ENCODE measurements at places on chromosomes 12 and 14.

- DNase-seq: no peak
Observed at GRCh38 chr12:5507401-5507935, 75.6 kb downstream of the NTF3 start.

- no peak for DNase-seq
Observed at GRCh38 chr12:26798640-26799039, 34.4 kb downstream of the ITPR2 start.

DNA sequence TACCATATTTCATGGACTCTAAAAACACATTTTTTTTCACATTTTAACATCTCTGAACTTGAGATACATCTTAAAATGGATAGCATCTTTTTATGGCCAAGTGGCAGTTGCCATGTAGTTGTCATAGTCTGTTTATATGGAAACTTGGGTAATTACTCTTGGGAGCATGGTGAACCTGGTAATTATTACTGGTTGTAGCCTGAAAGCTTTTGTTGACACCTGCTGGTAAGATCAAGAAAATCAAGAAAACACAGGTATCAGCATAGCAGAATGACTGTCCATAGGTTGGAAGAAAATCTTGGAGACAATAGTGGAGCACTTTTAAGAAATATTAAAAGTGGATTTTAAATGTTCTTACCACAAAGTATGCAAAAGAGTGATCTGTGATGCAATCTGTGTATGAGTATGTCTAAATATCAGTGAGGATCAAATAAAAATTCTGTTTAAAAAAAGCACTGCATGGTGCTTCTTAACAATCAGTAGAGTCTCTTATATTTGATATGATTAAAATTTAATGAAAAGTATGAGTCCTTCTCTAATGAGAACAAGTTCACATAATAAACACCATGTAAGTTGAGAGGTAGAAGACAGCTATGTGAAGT is 44.2 kb downstream of the TTC8 start:
- no peak for DNase-seq

DNA sequence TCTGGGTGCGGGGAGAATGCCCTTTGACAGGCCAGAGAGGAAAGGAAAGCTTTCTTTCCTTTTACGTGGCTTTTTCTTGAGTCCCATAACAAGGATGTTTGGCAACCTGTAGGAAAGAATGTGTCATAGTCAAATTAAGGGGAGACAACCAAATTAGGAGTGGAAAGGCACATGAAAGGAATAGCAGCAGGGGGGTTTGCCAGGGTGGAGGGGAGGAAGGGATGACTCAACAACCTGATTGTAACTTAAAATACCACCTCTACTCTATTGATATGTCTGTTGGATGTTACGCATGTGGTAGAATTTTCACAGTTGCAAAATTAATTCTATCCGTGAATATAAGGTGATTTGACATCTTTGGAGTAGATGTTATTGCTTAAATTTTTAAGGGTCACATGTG is 28.5 kb upstream of the MYBPC1 start:
- peak; percentile 27 for DNase-seq

- no peak for DNase-seq
Observed at GRCh38 chr12:25328072-25328712, 77.5 kb upstream of the KRAS start.

DNA sequence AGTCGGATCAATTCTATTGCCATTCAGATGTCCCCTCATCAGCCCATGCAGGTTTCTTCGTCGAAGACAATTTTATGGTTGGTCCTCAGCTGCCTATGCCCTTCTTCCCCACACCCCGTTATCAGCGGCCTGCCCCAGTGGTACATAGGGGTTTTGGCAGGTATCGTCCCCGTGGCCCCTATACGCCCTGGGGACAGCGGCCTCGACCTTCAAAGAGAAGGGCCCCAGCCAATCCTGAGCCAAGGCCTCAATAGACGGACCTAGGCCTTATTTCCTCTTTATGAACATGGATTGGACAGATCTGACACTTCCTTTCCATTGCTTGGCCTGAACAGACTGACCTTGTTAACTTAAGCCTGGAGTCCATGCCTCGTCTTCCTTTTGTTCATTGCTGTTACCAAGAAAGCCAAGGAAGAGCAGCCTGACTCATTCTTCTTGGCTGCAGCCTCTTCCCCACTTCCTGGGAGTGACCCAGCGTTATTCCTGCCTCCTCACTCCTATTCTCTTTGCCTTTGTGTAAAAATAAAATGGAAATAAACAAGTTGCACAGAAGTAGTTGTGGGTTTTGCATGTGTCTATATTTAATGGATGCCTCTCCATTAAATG is 156.5 kb upstream of the AMIGO2 start:
- no peak for DNase-seq

DNA sequence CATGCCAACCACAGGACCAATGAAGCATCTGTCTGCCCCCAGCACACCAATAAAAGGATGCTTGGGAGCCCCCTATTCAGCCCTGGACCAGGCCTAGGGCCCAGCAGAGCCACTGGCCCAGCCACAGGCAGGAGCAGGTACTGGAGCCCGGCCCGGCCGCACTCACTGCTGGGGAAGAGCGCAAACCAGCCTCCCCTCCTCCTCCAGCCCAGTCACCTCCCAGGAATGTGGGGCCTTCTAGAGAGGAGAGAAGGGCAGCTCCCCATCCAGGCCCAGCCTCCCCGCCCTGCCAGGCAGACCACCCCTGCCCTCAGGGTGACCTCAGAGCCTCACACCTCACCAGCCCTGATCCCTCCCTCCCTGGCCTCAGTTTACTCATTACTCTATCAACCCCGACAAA is 56.2 kb downstream of the CCNK start:
- no peak for DNase-seq

DNA sequence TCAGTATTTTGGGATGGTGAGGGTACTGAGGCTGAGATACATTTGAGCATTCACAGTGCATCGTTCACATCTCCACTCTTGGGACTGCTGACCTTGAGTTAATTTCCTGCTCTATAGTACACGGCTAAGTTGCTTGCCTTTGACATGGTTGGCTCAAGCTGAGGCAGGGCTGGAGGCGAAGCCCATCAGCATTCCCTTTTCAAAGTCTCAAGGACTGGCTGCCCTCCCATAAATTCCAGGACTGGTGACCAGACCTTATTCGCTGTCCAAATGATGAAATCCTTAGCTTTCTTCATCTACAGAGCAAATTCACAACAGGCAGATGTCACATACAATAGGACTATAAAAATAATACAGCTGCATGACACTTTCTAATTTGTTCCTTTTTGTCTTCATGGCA is 85.9 kb downstream of the SSPN start:
- no peak for DNase-seq

DNA sequence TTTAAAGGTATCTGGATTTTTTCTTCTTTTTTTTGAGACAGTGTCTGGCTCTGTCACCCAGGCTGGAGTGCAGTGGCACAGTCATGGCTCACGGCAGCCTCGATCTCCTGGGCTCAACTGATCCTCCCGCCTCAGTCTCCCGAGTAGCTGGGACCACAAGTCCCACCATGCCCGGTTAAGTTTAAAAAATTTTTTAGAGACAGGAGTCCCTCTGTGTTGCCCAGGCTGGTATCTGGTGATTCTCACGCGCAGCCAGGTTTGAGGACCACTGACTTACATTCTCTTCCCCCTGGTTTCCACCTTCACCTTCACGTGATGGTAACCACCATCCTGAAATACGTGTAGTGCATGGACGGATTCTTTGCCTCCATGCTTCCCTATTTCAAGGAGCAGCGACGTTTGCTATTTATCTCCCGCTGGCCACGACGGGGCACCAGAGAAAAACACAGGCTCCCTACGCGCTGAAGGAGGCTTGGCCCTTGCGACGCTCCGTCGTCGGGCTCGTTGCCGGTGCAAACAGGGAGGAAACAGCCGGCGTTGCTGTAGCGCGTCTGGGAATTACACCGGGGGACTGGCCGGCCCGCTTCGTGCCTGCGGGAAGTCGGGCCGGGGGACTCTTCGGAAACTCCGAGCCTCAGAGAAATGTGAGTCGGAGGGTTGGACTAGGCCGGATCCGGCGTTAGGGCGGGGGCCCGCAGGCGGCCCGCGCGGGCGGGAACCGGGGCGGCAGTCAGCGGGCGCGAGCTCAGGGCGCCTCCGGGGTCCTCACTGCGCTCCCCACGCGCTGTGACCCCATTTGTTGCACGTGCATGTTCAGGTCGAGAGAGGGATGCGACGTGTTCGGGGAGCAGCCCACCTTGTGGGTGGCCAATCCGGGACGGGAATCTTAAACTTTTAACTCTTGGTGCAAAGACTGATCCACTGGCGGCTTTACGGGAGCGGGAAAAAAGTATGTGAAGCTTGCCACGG is at the start of gene TCHP:
Gene TCHP, plus strand, starts transcription at position 492 of the 969 bp plus-strand sequence. CDS start 2,753 bp downstream, outside the sequence.
- peak; percentile 75 for DNase-seq

DNA sequence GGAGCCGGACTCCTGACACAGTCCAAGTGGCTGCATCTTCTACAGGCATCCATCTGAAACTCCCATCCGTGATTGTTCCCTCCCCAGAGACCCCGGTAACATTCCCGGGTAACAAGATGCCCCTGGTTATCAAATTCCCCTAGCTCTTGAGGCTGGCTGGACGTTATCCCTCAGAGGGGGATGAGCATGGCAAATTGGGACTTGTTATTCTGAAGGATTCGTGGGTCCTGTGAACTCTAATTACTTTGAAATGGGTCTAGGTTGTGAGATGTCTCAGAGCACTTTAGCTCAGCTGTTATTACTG is 642 bp upstream of the PAN2 start:
- no peak for DNase-seq

- DNase-seq: no peak
Observed at GRCh38 chr12:116423094-116423493, 136.1 kb upstream of the MAP1LC3B2 start.

DNA sequence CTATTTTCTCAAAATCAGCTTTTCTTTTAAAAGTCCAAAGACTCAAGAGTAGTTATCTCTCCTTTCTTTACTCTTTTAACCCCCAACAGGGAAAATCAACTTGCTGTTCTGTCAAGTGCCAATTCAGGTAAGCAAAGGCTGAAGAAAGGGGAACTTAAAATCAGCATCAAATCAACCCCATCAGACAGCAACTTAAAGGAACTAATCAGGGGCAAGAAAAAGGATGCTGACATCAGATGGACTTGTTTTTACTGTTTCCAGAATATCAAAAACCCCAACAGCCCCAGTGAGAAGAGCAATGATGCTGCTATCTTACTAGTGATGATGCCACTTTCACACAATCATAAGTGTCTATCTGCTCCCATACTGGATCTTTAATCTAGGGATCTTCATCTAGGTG is 3.4 kb downstream of the BAZ2A start:
- DNase-seq: no peak

DNA sequence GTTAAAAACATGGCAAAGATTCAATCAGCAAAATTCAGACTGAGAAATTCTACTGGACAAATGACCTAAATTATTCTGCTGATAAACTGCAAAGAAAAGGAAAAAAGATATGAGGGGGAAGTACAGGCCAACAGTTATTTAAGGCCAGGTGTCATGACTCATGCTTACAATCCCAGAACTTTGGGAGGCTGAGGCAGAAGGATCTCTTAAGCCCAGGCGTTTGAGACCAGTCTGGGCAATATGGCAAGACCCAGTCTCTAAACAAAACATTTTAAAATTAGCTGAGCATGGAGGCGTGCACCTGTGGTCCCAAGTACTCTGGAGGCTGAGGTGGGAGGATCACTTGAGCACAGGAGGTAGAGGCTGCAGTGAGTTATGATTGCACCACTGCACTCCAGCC is 91.8 kb upstream of the USP15 start:
- no peak for DNase-seq

DNA sequence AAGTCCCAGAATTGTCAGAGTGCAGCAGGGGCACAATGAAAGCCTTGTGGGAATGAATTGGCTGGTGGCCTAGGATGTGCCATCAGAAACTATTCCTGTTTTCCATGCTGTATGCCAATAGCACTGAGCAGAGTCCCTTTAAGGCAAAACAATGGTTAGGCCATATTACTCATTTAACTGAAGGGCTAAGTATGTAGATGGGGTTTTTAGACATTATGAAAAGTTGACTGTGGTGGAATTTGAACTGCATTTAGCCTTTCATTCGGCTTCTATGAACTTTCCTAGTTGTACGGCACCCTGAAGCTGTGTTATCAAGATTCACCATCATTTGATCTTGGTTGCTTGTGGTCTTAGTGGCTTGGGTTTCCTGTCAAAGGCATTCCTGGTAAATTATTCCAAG is 24.8 kb downstream of the IL26 start:
- no peak for DNase-seq

DNA sequence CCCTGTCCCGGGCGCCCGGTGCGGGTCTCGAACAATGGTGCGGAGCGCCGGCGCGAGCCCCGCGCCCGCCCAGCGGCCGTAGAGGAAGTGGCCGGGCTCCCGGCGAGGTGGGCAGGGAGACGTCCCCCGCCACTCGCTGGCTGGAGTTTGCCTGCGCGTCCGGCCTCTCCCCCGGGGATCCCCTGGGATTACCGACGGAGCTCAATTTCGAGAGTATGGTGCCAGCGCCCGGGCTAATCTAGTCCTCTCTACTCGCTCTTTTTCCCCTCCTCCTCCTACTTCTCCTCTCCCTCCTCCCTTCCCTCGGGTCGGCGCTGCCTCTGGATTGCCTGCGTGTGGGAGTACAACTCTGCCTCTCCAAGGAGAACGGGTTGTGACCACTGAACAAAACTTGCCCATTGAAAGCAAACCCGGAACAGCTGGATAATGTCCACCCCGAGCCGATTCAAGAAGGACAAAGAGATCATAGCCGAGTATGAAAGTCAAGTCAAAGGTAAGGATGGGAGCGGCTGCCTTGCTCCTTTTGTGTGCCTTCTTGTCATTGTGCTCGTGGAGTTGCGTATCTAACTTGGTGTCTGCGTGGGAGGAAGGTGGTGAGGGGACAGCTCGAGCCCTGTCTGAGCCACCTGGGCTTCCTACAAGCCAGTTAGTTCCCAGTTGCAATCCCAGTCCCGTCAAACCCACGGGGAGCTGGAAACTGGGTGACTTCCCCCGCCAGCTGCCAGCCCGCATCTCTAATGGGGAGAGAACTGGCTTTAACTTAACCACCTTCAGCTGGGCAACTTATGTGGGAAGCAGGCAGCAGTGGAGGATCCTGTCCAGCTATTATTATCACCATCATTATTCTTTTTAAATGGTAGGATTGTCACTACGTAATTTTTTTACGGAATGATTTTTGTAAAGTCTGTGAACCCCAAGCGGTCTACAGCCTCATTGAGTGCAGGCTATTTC is at the start of gene SRGAP1:
Gene SRGAP1, plus strand, starts transcription at position 310 of the 951 bp plus-strand sequence. Its CDS starts 117 bp downstream, at position 427.
- peak; percentile 19 for DNase-seq

DNA sequence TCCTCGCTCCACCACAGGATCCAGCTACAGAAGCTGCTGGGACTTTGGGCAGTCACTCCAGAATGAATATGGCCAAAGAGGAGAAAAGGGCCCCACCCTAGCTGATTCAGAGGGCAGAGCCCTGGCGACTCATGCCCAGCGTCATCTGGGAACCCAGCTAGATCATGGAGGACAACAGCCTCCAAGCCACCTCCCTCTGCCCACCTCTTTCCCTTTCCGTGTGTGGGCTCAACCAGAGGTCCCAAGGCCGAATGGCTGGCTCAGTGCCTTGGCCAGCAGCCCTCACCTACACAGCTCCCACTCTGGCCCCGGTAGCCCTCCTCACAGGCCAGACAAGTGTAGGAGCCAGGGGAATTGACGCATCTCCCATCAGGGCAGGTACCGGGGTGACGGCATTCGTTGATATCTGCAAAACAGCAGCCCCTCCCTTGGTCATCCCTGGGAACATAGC is 17.4 kb downstream of the ISCA2 start:
- no peak for DNase-seq

GRCh38 chr12:84128117-84128991 is 784.2 kb downstream of the SLC6A15 start:
- DNase-seq: no peak

Data from stimulated activated CD4-positive, alpha-beta T cell treated with anti-CD3 and anti-CD28 coated beads, Interleukin-2, amount 100 ng/mL, for 24 hours (primary cell).